ENCODE measurements at places on chromosomes 7 and 10.

DNA sequence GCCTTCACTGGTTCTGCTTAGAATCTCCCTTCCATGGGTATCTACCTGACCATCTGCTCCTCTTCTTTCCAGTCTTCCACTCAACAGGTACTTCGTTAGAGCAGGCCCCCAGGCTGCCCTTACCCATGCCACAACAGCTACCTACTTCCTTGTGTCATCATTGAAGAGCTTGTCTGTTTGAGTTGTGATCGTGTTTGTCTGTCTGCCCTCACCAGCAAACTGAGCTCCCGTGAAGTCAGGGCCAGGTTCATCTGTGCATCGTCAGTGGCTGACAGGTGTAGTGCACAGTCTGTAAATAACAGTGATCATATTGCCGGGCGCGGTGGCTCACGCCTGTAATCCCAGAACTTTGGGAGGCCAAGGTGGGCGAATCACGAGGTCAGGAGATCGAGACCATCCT, 5.0 kb downstream of the NIPSNAP2 start:
- H3K36me3 ChIP-seq = peaks cover 15% of the 10 kb centered on the region
- H3K27me3 ChIP-seq = no peaks in the 10 kb centered on the region
- H3K4me3 ChIP-seq = no peak overlapping the region
- H3K27ac ChIP-seq = no peak overlapping the region
- no peak for DNase-seq

- DNase-seq = no peak
- peaks cover 63% of the 10 kb centered on the region for H3K36me3 ChIP-seq
- peaks cover 65% of the 10 kb centered on the region for H3K4me1 ChIP-seq
- no peaks in the 10 kb centered on the region for H3K27me3 ChIP-seq
Observed at GRCh38 chr7:2566890-2567678, 8.3 kb downstream of the IQCE start.

GRCh38 chr10:104349623-104350126, 4.0 kb upstream of the CFAP58 start:
- no peak overlapping the region for H3K27ac ChIP-seq
- H3K36me3 ChIP-seq = no peaks in the 10 kb centered on the region
- no peaks in the 10 kb centered on the region for H3K27me3 ChIP-seq
- peaks cover 7% of the 10 kb centered on the region for H3K4me1 ChIP-seq
- DNase-seq = peak; percentile 13
- H3K4me3 ChIP-seq = no peak overlapping the region

DNA sequence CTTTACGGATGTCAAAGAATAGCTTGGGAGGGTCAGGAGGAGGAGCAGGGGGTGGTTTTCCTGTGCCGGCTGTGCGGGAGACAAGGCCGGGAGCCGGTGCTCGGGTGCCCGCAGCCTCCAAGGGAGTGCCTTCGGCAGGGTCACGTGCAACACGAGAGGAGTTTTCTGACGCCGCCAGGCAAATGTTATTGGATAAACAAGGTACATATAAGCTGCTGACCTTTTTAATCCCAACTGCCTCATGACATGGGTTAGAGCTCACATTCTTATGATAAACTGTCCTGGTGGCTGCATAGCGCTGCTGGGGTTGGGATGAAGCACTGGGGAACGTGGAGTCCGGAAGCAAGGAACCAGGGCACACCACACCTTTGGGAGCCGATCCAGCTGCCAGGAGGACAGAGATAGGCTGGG, 124.8 kb upstream of the PDLIM1 start:
- no peaks in the 10 kb centered on the region for H3K4me1 ChIP-seq
- DNase-seq = no peak
- H3K36me3 ChIP-seq = no peaks in the 10 kb centered on the region
- no peak overlapping the region for H3K4me3 ChIP-seq
- H3K27ac ChIP-seq = no peak overlapping the region
- H3K27me3 ChIP-seq = no peaks in the 10 kb centered on the region

GRCh38 chr10:124262971-124263370, 155.8 kb downstream of the OAT start:
- DNase-seq = no peak
- peaks cover 34% of the 10 kb centered on the region for H3K27me3 ChIP-seq
- H3K27ac ChIP-seq = no peak overlapping the region
- H3K4me3 ChIP-seq = no peak overlapping the region
- no peaks in the 10 kb centered on the region for H3K36me3 ChIP-seq
- H3K4me1 ChIP-seq = no peaks in the 10 kb centered on the region

DNA sequence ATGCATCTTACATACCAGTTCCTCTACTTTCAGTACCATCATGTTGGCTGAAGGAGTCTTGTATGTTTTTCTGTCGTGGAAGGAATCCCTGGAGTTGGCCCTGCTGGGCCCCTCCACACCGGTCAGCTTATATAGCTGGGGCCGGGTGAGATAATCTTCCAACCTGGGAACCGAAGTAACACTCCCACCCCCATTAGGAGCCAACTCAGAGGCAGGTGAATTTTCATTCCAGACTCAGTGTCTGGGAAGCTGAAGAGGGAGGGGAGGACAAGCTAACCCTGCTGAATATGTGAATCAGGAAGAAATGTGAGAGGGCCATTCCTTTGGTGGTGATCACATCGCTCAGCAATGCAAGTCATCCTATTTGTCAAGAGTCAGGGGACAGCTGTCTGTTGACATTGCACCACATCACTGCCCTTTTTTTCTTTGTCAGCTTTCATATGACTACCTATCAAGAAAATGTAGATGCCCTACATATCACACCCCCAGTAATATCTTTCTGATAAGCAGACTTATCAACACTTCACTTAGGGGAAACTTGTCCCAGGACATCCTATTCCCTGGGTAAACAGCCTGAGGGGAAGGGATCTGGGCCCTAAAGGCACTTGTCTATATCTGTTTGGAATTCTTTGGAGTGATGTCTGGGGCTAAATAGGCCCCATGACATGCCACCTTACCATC, at the start of gene ANKRD1:
Gene ANKRD1, minus strand, starts transcription at position 102 of the 681 bp plus-strand sequence. Its CDS starts 60 bp downstream, at position 42.
- DNase-seq = peak; percentile 63
- peaks cover 11% of the 10 kb centered on the region for H3K36me3 ChIP-seq
- H3K27ac ChIP-seq = peak within 1 kb of the TSS; percentile 69

- no peaks in the 10 kb centered on the region for H3K4me1 ChIP-seq
- H3K4me3 ChIP-seq = no peak overlapping the region
- no peaks in the 10 kb centered on the region for H3K36me3 ChIP-seq
- DNase-seq = no peak
Observed at GRCh38 chr10:9853405-9854355, 1164.0 kb upstream of the CELF2 start.

GRCh38 chr7:158741294-158741666, 36.7 kb upstream of the NCAPG2 start:
- DNase-seq = no peak
- peaks cover 44% of the 10 kb centered on the region for H3K36me3 ChIP-seq
- H3K4me1 ChIP-seq = no peaks in the 10 kb centered on the region
- no peak overlapping the region for H3K4me3 ChIP-seq
- H3K27ac ChIP-seq = no peak overlapping the region
- H3K27me3 ChIP-seq = no peaks in the 10 kb centered on the region

DNA sequence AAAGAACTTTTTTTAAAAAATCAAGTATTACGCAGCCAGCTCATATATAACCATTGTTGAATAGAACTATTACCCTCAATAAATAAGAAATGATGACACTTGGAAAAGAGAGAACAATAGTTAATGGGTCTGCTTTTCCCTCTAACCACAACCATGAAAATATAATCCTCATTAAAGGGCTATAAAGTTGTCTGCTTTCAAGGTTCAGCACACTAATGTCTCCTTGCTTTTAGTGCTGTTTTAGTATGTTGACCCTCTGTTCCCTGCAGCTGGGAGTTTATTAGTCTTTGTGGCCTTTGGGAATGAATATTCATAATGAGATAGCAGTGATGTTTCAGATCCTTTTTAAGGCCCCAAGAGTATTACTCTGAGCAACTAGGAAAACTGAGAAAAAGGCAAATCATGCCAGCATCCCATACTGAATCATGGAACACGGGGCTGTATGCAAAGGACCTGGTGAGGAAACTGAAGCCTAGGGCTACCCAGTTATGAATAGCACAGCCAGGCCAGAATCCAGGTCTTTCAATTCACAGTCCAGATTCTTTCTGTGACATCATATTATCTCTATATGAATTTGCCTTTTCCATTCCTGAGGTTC, 332.0 kb upstream of the LRGUK start:
- H3K27ac ChIP-seq = no peak overlapping the region
- H3K4me3 ChIP-seq = no peak overlapping the region
- peaks cover 8% of the 10 kb centered on the region for H3K4me1 ChIP-seq
- no peaks in the 10 kb centered on the region for H3K36me3 ChIP-seq

Measured in Calu3 (cell line).